Astrocyte of the hippocampus (primary cell): ENCODE measurements at places on chromosomes 1 and 21.
A peak's percentile ranks its signal among the peaks of the same experiment; 100 is the strongest.

- DNase-seq, result peak; percentile 21
These were observed 93.5 kb downstream of the TTLL7 start for GRCh38 chr1:83905315-83905907.

- DNase-seq, result peak; percentile 25
These were observed 13.1 kb upstream of the ZRANB2 start for GRCh38 chr1:71093938-71094337.

- peak; percentile 97 for DNase-seq
These were observed 51.4 kb downstream of the EVA1C start for GRCh38 chr21:32463889-32464300.

DNA sequence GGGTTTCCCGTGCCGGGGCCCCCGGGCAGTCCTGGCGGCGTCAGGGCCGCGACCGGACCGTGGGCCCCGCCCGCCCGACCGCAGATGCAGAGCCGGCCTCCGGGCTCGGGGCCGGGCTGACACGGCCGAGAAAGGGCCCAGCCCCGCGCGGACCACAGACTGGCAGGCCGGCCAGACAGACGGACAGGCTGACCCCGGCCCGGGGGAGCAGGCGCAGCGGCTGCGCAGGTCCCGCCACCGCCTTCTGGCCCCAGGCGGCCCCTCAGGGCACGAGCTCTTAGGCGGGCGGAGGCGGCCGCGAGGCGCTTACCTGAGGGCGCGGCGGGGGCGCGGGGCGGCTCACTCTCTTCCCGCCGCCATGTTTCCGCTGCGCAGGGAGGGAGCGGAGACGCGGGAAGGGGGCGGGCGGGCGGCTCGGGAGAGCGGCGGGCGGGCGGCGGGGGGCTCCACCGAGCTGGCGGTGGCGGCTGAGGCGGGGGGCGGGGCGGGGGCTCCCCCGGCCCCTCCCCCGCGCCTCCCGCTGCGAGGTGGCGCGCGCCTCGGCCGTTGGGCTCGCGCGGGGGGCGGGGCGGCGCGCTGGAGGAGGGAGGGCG, at the start of gene SCMH1:
Gene SCMH1 (minus strand): TSS at position 558 of the 593 bp plus-strand sequence. CDS start 56,173 bp downstream, outside the sequence.
- peak; percentile 77 for DNase-seq

GRCh38 chr1:36984675-36985074, 49.6 kb downstream of the GRIK3 start:
- DNase-seq, result no peak

DNA sequence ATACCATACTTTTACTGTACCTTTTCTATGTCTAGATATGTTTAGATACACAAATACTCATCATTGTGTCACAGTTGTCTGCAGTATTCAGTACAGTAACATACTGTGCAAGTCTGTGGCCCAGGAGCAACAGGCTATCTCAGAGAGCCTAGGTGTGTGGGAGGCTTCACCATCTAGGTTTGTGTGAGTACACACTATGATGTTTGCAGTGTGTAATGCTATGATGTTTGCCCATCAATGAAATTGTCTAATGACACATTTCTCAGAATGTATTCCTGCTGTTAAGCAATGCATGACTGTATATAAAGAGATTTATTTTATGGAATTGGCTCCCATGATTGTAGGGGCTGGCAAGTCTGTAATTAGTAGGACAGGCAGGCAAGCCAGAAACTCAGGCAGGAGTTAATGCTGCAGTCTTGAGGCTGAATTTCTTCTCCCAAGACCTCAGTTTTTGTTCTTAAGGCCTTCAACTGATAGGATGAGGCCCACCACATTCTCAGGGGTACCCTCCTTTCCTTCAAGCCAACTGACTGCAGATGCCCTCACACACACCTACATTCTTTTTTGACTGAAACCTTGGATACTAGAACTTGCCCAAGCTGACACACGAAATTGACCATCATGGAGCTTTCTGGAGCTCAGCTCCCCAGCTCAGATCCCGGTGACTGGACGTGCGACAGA, 7.7 kb upstream of the AGTRAP start:
- no peak for DNase-seq

GRCh38 chr1:226654668-226655055, 84.4 kb downstream of the ITPKB start:
- no peak for DNase-seq

DNA sequence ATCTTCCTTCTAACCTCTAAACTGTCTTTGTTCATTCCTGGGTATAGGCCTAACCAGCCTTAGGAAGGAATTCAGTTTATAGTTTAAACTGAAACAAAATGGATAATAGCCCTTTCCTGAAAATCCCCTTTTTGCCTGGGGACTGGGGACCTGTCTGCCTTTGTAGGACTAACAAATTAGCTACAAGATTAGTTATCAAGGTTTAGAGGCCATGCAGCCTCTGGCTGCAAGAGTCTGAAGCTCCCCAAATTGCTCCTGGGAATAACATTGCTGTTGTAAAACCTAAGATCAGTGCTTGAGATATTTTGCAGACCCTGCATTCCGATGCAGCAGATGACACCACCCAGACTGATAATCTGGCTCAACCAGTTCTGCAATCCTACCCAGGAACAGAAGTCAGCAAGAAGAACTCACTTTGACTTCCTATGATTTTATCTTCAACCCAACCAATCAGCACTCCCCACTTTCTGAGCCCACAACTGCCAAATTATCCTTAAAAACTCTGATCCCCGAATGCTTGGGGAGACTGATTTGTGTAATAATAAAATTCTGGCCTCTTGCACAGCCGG, 96.6 kb upstream of the ETV3 start:
- DNase-seq, result no peak

- peak; percentile 47 for DNase-seq
These were observed 4.8 kb upstream of the LRRC8B start for GRCh38 chr1:89519779-89520358.

DNA sequence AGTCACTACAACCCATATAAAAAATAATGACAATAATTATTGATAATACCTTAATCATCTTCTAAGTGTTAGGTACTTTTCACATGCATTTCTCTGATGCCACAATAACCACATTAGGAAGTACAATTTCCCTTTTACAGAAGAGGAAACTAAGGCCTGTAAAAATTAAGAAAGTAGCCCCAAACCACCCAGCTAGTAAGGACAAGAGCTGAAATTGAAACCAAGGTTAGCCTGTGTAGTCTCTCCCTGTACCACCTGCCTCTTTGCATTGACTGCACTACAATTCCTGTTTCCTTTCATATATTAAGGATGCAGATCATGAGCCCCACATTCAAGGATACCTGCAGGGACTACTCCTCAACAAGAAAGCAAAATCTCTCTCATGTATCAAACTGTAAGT, 288.8 kb downstream of the GPATCH2 start:
- no peak for DNase-seq

DNA sequence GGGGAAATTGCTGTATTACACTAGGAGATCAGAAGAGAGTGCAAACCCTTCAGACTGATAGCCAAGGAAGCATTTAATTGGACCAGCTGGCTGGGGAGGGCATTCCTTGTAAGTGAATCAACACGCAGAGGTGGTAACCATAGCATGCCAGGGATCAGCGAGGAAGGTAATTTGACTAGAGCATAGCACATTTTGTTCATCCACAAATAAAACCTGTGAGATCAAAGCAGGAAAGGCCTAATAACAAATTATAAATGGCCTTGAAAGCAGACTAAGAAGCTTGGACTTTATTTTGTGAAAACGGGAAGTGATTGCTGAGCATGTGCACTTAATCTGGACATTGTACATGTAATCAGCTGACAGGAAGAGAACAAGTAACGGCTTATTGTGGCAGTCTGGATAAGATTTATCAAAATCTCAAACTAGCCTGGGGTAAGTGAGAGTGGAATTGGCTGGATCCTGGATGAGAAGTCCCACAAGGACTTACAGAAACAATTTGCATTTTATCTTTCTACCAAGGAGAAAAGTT, 11.7 kb upstream of the CD55 start:
- DNase-seq, result peak; percentile 89

GRCh38 chr1:236734141-236734765, 48.0 kb downstream of the ACTN2 start:
- DNase-seq, result peak; percentile 13

GRCh38 chr1:205656236-205656635, 24.1 kb downstream of the SLC45A3 start:
- DNase-seq, result no peak

GRCh38 chr1:9079988-9080704, 10.7 kb upstream of the SLC2A5 start:
- no peak for DNase-seq

DNA sequence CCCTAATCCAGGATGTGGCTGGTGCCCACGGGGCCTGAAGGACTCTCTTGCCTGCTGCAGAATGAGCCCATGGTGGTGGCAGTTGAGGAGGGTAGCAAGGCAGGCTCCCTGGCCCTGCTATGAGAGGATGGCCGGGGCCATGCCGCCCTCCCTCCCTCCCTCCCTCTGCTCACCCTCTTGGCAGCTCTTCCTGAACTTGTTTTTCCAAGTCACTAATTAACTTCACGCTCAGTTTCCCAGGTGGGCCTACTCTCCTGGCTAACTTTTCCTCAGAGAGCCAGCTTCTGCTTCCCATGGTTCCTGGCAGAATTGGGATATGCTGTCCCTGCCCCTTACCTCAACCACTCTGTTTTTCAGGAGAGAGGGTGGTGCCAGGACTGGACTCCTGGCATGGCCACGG, 10.2 kb downstream of the KCNC4 start:
- no peak for DNase-seq

- DNase-seq, result peak; percentile 71
These were observed 642.1 kb upstream of the ADGRL2 start for GRCh38 chr1:81158592-81158991.

- peak; percentile 50 for DNase-seq
These were observed 5.5 kb downstream of the EFNA3 start for GRCh38 chr1:155083865-155084721.

- DNase-seq, result peak; percentile 60
These were observed 103.1 kb downstream of the ATP6V1G3 start for GRCh38 chr1:198437332-198437731.

GRCh38 chr1:226424221-226425003, 16.5 kb upstream of the PARP1 start:
- DNase-seq, result peak; percentile 75

GRCh38 chr1:170166518-170167180, 20.9 kb downstream of the NTMT2 start:
- DNase-seq, result no peak

DNA sequence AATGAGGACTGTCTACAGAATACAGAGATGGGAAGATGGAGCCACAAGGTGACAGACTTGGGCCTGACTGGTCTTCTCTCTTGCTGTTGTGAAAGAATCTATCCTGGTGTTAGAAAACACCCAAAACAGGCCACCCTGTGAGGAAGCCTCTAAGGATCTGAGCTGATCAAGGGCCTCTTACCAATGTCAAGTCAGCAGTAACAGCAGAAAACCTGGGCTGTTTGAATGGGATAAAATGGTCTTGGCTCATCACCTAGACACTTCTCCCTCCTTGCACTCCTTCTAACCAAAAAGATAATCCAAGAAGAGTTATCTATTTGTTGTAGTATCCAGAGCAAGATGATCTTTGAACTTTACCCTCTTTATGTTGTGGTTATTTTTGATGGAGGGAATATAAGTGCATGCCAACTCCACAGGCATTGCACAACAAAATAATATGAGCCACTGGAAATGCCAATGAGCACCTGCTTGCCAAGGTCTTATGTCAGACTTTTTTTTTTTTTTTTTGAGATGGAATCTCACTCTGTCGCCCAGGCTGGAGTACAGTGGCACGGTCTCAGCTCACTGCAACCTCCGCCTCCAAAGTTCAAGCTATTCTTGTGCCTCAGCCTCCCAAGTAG, 32.8 kb upstream of the ZNF281 start:
- DNase-seq, result no peak

DNA sequence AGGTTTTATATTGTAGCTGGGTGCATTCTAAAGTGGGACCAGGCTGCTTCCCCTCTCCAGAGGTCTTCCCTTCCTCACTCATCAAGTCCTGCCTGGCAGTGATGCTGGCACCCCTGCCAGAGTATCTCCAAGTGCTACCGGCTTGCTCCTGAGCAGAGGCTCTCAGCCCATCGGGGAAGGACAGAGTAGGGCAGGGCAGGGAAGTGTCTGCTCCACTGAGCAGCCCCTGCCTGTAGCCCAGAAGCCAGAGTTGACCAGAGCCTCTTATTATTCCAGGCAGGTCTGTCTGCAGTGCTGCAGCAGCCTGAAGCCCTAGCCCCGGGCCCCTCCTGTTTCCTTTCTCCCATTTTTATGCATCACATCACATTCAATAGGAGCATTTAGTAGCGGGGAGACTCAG, 51.1 kb downstream of the ATP2B4 start:
- peak; percentile 48 for DNase-seq

DNA sequence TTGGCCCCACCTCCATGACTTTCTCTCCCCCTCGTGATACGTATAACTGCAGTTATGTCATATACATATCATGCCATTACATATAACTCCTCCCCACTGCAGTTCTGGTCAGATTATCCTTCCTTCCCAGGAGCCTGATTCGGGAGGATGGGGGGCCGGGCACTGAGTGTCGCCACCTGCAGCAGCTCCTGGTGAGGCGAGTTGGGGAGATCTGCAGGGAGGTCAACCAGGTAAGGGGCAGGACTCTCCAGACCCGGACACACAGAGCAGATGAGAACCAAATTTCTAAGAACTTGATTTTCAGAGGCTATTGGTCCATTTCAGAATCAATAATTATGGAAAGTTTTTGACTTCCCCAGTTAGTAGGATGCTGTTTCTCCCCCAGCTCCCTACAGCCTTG, 19.5 kb downstream of the HYI start:
- no peak for DNase-seq

GRCh38 chr1:159890390-159890789, 9.6 kb downstream of the CFAP45 start:
- no peak for DNase-seq

DNA sequence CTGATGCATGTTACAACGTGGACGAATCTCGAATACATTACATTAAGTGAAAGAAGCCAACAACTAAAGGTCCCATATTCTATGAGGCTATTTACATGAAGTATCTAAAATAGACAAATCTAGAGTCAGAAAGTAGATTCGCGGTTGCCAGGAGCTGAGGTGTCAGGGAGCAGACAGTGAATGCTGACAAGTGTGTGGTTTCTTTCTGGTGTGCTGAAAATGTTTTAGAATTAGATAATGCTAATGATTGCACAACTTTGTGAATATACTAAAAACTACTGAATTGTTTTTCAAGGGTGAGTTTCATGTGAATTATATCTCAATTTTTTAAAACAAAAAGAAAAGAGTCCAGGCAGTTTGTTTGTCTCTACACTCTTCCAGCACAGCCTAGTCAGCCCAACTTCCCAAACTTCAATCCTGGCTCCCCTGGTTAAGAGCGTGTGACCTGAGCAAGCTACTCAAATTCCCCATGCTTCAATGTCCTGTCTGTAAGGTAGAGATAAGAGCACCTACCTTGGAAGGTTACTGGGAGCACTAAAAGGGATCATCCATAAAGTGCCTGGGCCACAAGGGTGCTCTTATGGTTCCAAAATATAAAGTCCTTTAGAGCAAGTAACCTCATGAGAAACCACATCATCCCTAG, 20.9 kb downstream of the HLCS start:
- DNase-seq, result peak; percentile 21

GRCh38 chr1:159008744-159009188, 941 bp upstream of the IFI16 start:
- DNase-seq, result no peak

DNA sequence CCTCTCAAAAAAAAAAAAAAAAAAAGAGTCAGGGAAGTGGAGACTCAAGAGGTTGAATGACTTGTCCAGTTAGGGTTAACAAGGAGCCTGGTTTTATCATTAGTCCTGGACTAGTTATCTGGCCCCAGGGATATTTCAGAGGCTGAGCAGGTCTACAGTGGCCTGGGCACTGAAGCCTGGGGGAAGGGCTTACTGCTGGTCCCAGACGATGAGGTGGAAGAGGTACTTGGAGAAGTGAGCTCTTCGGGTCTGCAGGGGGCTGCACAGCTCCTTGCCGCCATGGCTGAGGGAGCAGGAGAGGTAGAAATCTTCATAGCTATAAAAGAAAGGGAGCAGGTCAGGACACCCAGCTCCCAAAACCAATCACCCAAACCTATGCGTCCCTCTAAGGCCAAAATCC, 40.1 kb downstream of the PIK3C2B start:
- no peak for DNase-seq
